ENCODE measurements at places on chromosomes 5 and 9. TPM values are rescaled to one million over a fixed set of nuclear protein-coding genes. Genes with fewer than 3 reads are reported as not detected.
A peak's percentile ranks its signal among the peaks of the same experiment; 100 is the strongest.

The AMBP gene
- total RNA-seq: not detected

The RNF183 gene
- not detected for total RNA-seq

The KIF20A gene
- total RNA-seq: 26.0 TPM

The ENHO gene
- total RNA-seq: not detected

The ACOT12 gene
- not detected for total RNA-seq

The C7 gene
- total RNA-seq: not detected

The DIPK1B gene
- not detected for total RNA-seq

The FAM219A gene
- total RNA-seq: 12.3 TPM

The SLC28A3 gene
- total RNA-seq: not detected

The SSBP2 gene
- total RNA-seq: 25.5 TPM

DNA sequence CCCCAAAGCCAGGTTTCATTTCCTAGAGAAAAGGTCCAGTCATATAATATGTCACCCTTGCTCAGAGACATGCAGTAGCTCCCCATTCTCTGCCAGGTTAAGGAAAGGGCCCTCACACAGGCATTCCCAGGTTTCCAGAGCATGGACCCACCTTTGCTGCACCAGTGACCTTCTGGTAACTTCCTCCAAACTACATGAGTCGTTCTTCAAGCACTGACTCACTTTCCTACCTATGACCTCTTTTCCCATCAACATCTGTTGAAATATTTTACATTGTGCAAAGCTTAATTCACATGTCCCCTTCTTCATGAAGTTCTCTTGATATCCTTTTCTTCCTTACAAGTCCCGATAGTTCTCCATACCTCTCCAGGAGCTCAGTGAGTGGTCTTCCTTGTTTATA, 25.9 kb downstream of the SH3TC2 start:
- peak; percentile 40 for DNase-seq

DNA sequence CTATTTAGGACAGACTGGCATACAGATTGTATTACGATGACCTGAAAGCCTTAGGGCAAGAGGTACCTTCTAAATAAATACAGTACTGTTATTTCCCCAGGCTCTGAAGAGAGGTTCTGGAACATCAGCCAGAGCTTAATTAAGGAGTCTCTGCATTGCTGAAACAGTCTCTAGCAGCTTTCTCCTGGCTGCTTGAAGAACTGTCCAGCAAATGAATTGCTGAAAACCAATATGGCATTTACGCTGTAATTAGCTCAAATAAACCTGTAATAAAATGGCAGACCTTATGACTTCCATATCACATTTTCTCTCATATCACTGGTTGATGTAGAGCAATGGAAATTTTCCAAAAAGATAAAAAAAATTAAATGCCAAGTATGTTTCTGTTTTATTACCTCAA, 636.3 kb downstream of the GABRG2 start:
- peak; percentile 0 for DNase-seq

DNA sequence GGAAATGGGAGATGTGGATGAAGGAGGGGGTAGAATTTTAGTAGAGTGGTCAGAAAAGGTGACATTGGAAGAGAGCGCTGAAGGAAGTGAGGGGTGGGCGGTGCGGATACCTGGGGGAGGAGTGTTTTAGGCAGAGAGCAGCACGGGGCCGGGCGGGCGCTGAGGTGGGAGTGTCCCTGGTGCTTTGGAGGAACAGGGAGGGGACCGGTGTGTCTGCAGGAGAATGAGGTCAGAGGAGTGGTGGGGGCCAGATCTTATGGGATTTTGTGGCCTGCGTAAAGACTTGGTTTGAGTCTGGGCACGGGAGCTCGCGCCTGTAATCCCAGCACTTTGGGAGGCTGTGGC, 5.8 kb upstream of the PSD2 start:
- no peak for DNase-seq

GRCh38 chr5:59467969-59468368, 425.6 kb downstream of the PDE4D start:
- no peak for DNase-seq

DNA sequence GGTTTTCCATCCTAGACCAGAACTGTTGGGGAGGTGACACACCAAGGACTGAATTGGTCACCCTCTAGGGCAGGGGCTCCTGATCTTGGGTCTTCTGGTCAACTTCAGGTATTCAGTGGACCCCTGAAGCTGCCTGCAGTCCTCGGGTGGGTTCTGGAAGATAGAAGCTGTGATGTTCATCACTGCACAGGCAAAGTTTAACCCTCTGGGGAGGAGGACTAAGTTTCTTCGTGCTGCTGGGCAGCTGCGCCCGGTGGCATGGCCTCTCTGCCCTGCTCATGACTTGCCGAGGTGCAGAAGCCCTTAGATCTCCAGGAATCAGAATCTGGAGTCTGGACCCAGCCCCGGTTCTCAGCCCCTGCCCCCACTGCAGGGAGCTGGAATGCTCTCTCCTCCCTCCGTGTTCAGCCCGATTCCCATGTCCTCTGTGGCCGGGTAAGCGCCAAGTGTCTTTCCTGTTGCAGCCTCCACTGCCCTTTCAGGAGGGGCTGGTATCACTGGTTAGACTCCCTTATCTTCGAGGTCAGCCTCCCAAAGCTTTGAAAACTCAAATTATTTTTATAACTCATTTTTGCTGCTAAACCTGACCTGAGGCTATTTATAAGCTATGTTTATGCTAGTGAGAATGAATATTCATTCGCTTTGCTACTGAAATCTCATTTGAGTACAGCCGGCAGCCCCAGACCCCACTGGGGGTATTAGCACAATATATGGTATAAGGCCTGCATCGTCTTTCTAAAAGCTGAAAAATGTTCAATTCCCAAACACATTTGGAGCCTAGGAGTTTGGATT, 1.7 kb downstream of the LAMC3 start:
- no peak for DNase-seq

GRCh38 chr9:116144555-116144954, 9.0 kb upstream of the PAPPA start:
- peak; percentile 27 for DNase-seq

DNA sequence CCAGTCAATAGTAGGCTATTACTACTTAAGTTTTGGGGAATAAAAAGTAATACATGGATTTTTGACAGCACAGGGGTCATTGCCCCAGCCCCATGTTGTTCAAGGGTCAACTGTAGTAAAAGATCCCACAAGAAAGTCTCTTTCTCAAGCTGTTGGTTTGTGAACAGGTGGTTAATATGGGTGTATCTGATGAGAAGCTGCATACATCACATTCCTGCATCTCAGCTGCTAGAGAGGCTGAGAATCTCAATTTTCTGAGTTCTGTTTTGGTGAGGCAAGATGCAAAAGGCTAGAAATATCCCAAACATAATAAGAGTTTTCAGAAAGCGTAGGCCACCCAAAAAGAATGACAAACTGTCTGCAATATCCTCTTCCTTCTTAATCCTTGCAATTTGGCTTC, 76.8 kb upstream of the DAPK1 start:
- DNase-seq: no peak

GRCh38 chr5:147752033-147752432, 30.5 kb downstream of the JAKMIP2 start:
- no peak for DNase-seq

DNA sequence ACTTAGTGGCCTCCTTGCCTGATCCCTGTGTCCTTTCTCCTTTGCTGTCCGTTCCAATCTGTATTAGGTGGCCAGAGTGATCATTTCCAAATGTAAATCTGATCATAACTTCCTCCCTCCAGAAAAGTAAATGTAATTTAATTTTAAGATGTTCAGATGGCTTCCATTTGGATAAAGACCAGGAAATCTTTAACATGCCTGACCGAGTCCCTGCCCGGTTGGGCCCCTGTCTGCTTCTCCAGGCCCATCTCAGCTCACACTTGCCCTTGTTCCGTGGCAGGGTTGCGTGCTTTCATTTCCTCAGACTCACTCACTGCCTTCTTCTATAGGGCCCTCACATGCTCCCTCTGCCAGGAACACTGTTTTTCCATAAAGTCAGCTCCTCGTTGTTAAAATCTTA, 7.6 kb downstream of the MAP3K1 start:
- DNase-seq: no peak

DNA sequence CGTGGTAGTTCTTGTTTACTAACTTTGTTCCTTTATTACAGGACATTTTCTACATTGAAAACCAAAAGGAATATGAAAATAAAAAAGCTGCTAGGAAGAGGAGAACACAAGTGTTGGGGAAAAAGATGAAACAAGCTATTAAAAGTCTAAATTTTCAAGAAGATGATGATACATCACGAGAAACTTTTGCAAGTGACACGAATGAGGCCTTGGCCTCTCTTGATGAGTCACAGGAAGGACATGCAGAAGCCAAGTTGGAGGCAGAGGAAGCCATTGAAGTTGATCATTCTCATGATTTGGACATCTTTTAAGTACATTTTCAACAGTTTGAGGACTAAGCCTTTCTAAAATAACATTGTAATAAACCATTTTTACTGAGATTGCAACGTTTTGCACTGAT, 23.8 kb downstream of the PHAX start:
- DNase-seq: peak; percentile 97

DNA sequence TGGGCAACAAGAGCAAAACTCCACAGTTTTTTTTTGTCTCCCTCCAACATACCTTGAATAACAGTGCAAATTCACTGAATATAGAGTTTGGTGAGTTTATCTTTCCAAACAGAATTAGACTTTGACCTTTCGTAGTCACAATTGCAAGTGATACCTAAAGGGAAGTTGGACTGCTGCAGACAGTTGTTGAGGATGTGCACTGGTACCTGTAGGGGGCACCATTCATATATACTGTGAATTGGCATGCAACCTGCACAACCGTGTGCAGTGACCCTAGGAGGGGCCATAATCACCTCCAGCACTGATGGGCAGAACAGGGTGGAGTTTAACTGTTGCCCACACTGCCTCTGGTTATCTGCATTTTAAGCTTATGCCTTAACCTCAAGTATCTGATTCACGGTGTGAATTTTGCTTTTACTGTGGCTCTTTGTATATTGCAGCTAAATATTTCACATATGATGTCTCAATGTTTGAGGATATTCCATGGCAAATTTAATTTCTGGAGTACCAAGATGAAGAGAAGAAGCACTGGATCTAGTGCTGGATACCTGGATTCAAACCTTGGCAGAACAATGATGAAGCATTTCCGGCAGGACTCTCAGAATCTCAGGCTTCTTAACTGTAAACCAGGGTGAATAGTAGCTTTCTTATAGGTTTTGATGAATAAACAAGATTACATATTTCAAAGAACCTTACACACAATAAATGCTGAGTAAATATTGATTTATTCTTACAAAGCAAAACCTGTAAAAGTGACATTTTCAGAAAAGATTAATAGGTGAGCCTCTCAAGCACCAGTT, 144.3 kb downstream of the ACTBL2 start:
- peak; percentile 50 for DNase-seq

DNA sequence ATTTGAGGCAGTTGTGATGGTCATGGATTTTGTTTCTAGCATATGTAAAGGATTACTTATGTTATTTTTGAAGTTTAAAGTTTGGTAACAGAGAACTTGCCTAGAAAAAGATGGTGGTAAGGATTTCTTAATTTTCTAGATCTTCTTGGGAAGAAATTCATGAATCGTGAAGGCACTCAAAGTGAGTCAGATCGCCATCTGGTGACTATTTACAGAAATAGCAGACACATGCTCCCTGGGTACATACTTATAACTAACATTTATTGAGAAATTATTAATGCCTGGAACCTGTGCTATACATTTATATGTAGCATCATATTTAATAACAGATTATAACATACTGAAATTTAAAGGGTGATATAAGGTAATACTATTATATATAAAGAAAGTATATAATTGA, 299.7 kb downstream of the IZUMO3 start:
- peak; percentile 65 for DNase-seq

- no peak for DNase-seq
Measured at GRCh38 chr5:88929385-88929784, 46.4 kb upstream of the MEF2C start.

DNA sequence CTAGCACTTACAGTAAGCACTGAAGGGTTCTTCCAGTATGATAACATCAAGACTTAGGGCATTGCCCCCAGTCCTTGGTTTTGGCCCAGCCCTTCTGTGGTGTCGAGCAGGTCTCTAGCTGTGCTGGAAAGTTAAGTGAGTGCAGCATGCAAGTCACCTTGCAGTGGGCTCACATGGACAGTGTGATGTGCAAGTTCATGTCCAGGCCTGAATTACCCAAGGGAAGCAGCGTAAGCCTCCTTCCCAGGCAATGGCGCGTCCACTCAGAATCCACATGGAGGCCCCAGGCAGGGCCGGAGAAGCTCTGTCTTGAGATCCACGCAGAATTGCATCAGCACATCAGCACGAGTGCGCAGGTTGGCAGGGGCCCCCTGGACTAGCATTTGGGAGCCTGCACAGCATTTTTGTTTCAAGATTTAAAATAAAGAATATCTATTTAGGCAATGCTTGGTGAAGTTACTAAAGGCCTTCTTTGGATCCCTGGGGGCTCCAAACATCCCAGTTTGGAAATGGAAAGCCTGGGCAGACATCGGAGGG, 108.4 kb upstream of the ALDH1B1 start:
- DNase-seq: no peak

- DNase-seq: peak; percentile 13
Measured at GRCh38 chr5:121182788-121183490, 668.7 kb upstream of the FTMT start.

- peak; percentile 70 for DNase-seq
Measured at GRCh38 chr5:78506261-78507024, 142.1 kb downstream of the LHFPL2 start.

- no peak for DNase-seq
Measured at GRCh38 chr5:67183859-67184258, 12.7 kb downstream of the CD180 start.

DNA sequence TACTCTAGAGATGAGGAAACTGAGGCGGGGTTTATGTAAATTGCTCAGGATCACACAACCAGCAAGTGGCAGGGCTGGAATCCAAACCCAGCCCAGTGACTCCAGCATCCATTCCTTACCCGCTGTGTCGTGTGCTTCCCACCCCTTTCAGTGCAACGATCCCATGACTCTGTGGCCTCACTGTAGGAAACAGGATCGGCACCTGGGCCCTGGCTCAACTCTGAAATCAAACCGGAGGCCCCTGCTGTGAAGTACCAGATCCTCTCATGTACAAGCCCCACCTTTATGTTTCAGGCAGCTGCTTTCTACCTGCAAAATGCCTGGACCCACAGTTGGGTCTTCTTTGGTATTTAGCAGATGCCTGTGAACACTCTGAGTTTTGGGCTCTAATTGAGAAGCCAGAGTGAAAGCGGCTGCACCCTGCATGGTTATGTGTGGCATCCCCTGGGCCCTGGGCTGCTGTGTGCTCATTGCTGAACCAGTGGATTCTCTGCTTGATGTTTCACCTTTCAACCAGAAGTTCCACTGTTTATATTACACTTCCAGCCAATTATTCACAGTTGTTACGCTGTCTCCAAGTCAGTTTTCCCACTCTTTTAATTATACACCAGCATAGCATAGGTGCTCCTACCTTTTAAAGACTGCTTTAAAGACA, 36.7 kb downstream of the ABLIM3 start:
- no peak for DNase-seq

- DNase-seq: no peak
Measured at GRCh38 chr5:103177543-103177942, 57.4 kb downstream of the PPIP5K2 start.

- DNase-seq: no peak
Measured at GRCh38 chr9:70617033-70617828, 202.8 kb upstream of the KLF9 start.

GRCh38 chr5:158212917-158213316, 354.0 kb upstream of the CLINT1 start:
- peak; percentile 21 for DNase-seq

GRCh38 chr5:4954048-4954447, 186.1 kb upstream of the ADAMTS16 start:
- no peak for DNase-seq

GRCh38 chr5:56108246-56108645, 113.5 kb upstream of the IL6ST start:
- no peak for DNase-seq

Data from GM23248 (cell line).